ENCODE measurements at places on chromosomes 6 and 20. TPM values are rescaled to one million over a fixed set of nuclear protein-coding genes. Genes with fewer than 3 reads are reported as not detected.

DNA sequence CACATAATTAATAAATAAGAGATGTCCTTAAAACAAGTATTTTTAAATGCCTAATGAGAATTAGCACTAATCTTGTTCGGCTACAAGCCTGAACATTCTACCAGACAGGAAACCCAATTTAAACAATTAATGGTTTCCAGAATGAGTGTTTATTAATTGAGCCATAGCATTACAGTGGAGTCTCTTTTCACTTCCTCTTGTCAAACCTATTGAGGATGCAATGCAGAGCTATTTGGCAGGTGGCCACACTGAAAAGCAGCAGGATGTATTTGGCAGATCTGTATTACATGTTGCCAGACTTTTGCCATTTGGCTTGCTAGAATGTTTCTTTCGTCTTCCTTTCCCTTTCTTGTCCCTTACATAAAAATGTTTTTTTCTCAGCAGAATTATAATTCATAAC is 475.2 kb upstream of the MARCKS start:
- no peaks in the 10 kb centered on the region for H3K27me3 ChIP-seq
- no peak for DNase-seq
- H3K36me3 ChIP-seq: no peaks in the 10 kb centered on the region
- H3K4me3 ChIP-seq: no peak overlapping the region

- H3K4me1 ChIP-seq: no peaks in the 10 kb centered on the region
- H3K27ac ChIP-seq: no peak overlapping the region
- DNase-seq: no peak
- no peaks in the 10 kb centered on the region for H3K36me3 ChIP-seq
- no peaks in the 10 kb centered on the region for H3K27me3 ChIP-seq
- H3K4me3 ChIP-seq: no peak overlapping the region
Measured at GRCh38 chr20:40980106-40980827, 48.4 kb upstream of the TOP1 start.

DNA sequence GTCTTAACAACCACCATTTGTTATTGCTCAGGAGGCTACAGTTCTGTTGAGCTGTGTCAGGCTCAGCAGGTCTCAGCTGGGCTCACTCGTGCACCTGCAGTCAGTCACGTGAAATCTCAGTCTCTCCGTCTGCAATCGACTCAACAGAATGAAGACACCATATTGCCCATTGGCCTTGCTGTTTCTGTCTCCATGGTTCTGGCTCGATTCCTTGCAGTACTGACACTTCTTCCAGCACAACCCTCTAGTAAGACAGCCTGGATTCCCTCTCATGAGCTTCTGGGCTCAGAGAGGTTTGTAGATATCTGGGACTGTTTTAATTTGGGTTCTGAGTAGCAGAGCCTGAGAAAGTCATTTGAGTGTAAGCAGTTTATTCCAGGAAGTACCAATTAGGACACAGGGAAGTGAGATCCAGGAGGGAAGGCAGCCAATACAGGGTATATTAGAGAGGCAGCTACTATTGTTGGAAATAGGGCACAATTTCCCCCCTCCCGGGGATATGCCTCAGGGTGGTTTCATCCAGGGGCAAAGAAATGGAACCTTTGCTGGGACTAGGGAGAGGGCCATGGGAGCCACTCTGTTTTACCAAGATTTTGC is 87.4 kb upstream of the RALGAPA2 start:
- no peak overlapping the region for H3K27ac ChIP-seq
- H3K27me3 ChIP-seq: no peaks in the 10 kb centered on the region
- no peak overlapping the region for H3K4me3 ChIP-seq
- H3K4me1 ChIP-seq: no peaks in the 10 kb centered on the region

- peak overlapping the region; percentile 58 for H3K4me3 ChIP-seq
- peak overlapping the region; percentile 74 for H3K27ac ChIP-seq
- peaks cover 21% of the 10 kb centered on the region for H3K4me1 ChIP-seq
- no peaks in the 10 kb centered on the region for H3K27me3 ChIP-seq
- peak; percentile 94 for DNase-seq
Measured at GRCh38 chr6:7261032-7261841, 51.8 kb downstream of the SSR1 start.

GRCh38 chr20:40286975-40287531 is 402.0 kb downstream of the MAFB start:
- no peaks in the 10 kb centered on the region for H3K27me3 ChIP-seq
- peak overlapping the region; percentile 32 for H3K27ac ChIP-seq
- no peak overlapping the region for H3K4me3 ChIP-seq
- no peaks in the 10 kb centered on the region for H3K36me3 ChIP-seq

- DNase-seq: no peak
- no peak overlapping the region for H3K27ac ChIP-seq
- H3K27me3 ChIP-seq: no peaks in the 10 kb centered on the region
- no peak overlapping the region for H3K4me3 ChIP-seq
Measured at GRCh38 chr6:61711849-61712248, 574.2 kb downstream of the KHDRBS2 start.

- H3K36me3 ChIP-seq: peaks cover 18% of the 10 kb centered on the region
- DNase-seq: peak; percentile 55
- no peaks in the 10 kb centered on the region for H3K4me1 ChIP-seq
Measured at GRCh38 chr6:2945153-2945452, 26.3 kb downstream of the SERPINB6 start.

DNA sequence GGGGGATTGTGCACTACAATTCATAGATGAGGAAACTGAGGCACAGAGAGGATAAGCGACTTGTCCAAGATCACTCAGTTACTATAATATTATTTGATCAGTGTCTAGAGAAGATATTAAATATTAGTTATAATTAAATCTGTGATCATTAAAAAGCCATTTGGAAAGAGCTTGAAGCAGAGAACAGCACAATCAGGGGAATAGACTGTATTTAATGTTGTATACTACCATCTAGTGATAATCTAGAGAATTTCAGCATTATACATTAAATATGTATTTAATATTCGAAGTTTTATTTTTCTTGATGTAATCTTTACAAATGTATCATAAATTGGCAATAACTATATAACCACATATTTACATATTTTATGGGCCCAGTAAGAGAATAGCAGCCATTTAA is 20.1 kb upstream of the MTCL3 start:
- no peaks in the 10 kb centered on the region for H3K27me3 ChIP-seq
- no peak overlapping the region for H3K27ac ChIP-seq
- no peak for DNase-seq
- no peaks in the 10 kb centered on the region for H3K4me1 ChIP-seq

- no peaks in the 10 kb centered on the region for H3K27me3 ChIP-seq
- H3K4me3 ChIP-seq: no peak overlapping the region
- H3K4me1 ChIP-seq: peaks cover 41% of the 10 kb centered on the region
Measured at GRCh38 chr20:23358923-23359593, 2.9 kb upstream of the GZF1 start.

GRCh38 chr6:106215608-106216007 is 110.0 kb downstream of the ATG5 start:
- H3K27me3 ChIP-seq: no peaks in the 10 kb centered on the region
- H3K4me1 ChIP-seq: no peaks in the 10 kb centered on the region
- H3K36me3 ChIP-seq: no peaks in the 10 kb centered on the region
- no peak overlapping the region for H3K4me3 ChIP-seq
- DNase-seq: no peak
- H3K27ac ChIP-seq: no peak overlapping the region

STMND1 gene
- not detected for total RNA-seq

SMLR1 gene
- not detected for total RNA-seq

All from suprapubic skin (tissue), 4 donors.